ENCODE measurements at places on chromosomes 7 and 10.

DNA sequence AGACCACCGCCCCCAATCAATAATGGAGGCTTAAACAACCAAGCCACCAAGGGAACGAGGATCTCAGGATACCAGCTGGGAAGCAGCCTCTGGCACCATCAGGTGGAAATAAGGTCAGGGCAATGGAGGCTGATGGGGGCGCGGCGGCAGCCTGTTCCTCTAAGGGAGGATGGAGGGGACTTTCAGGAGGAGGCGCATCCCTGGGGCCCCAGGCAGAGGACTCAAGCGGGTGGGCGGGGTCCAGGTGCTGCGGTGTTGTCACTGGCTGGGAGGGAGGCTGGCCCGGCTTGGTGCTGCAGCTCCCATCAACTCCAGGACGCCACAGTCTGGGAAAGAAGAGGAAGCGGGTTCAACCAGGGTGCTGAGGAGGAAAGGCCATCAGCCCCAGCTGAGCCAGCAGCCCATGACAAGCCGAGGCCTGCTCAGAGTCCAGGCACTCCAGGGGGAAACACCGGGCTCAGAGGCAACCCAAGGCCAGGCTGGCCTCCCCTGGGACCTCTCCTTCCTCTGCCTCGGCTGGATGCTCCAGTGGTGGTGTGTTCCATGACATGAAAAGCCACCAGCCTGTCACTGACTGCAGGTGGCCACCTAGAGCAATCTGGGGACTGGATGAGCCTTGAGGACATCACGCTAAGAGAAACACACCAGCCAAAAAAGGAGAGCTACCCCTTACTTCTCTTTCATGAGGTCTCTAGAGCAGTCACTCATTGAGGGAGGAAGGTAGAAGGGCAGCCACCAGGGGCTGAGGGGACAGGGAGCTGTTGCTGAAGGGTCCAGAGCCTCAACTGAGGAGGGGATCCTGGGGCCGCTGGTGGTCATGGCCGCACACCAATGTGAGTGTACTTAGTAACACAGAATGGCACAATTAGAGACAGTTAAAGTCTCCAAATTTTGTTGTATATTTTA is 4.6 kb downstream of the GIGYF1 start:
- DNase-seq = no peak

GRCh38 chr7:114426824-114427223 is 12.2 kb downstream of the FOXP2 start:
- DNase-seq = no peak

DNA sequence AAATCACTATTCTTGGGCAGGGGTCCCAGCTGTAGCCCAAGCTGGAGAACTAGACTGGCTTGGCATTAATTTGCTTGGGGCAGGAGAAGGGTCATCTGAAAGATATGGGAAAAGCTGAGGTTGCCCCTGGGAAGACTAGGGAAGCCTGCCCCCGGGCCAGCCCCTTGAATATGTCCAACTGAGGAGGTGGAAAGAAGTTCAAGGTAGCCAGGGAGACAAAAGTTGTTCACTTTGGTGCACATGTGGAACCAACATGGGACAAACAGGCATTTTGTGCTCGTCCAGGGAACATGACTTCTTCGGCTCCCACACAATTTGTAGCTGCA is 1.4 kb upstream of the LRRC61 start:
- no peak for DNase-seq

GRCh38 chr7:27763983-27764508 is 24.1 kb downstream of the TAX1BP1 start:
- DNase-seq = no peak

DNA sequence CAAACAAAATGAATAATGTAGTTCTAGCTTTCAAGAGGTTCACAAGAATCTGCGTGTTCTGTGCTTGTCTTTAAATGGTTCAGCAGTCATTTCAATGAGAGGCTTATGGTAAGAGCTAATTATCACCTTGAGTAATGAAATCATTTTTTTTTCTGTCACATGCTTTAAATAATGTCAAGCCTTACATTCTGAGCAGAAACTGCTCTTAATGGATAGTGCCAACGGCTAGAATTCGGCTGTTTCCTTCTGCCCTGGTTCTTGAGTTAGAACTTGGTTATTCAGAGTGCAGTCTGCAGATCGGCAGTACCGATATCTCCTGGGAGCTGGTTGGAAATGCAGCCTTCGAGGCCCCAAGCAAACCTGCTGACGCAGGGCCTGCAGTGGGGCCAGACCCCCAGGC is 316.2 kb downstream of the CAMK1D start:
- no peak for DNase-seq

- DNase-seq = no peak
These were observed 1106.8 kb upstream of the C7orf33 start for GRCh38 chr7:147483634-147484292.

Data from CD14-positive monocyte (primary cell).